ENCODE measurements at places on chromosomes 13 and 19. TPM values are rescaled to one million over a fixed set of nuclear protein-coding genes. Genes with fewer than 3 reads are reported as not detected.

Gene LILRA6
- 1.1 TPM for total RNA-seq

Gene ZNF667
- total RNA-seq, result 0.41 TPM

Gene ADAMTSL5
- 1.4 TPM for total RNA-seq

Gene TUBA3C
- total RNA-seq, result not detected

Gene CGB8
- total RNA-seq, result not detected

Gene PGLYRP1
- total RNA-seq, result not detected

Gene ZNF723
- not detected for total RNA-seq

Gene YJEFN3
- 0.31 TPM for total RNA-seq

Gene ENOX1
- 1.1 TPM for total RNA-seq

Gene FGF22
- total RNA-seq, result not detected

Gene SHISA7
- not detected for total RNA-seq

Gene PRR36
- total RNA-seq, result not detected

Gene KLK4
- not detected for total RNA-seq

Gene MAST3
- total RNA-seq, result 0.66 TPM

Gene KISS1R
- not detected for total RNA-seq

Gene ZNF878
- not detected for total RNA-seq

Gene SPRY2
- total RNA-seq, result 20.5 TPM

Gene APOC4
- not detected for total RNA-seq

Gene CCDC8
- 0.63 TPM for total RNA-seq

Gene SPRYD7
- 9.8 TPM for total RNA-seq

Gene MAG
- 0.24 TPM for total RNA-seq

Gene ZNF784
- 6.0 TPM for total RNA-seq

Gene TPGS1
- 40.6 TPM for total RNA-seq

Gene SEMA6B
- 3.3 TPM for total RNA-seq

Gene FAM216B
- total RNA-seq, result not detected

Gene ARL11
- total RNA-seq, result 0.13 TPM

Gene ATCAY
- not detected for total RNA-seq

Gene KLK5
- not detected for total RNA-seq

Gene ZNF382
- 9.0 TPM for total RNA-seq

Gene CKM
- 33,857 TPM for total RNA-seq

Gene SPRED3
- 2.6 TPM for total RNA-seq

Gene LIM2
- total RNA-seq, result not detected

Gene NMRK2
- total RNA-seq, result 168 TPM

Gene RSPH6A
- not detected for total RNA-seq

Gene MCF2L
- 21.2 TPM for total RNA-seq

Gene KLK15
- total RNA-seq, result not detected

Gene PSG11
- total RNA-seq, result not detected

Gene RGCC
- 135 TPM for total RNA-seq

Gene C13orf42
- total RNA-seq, result not detected

Gene PRRG2
- total RNA-seq, result 3.8 TPM

Measured in gastrocnemius medialis (tissue), 4 donors.